ENCODE measurements at places on chromosomes 6 and 20.

DNA sequence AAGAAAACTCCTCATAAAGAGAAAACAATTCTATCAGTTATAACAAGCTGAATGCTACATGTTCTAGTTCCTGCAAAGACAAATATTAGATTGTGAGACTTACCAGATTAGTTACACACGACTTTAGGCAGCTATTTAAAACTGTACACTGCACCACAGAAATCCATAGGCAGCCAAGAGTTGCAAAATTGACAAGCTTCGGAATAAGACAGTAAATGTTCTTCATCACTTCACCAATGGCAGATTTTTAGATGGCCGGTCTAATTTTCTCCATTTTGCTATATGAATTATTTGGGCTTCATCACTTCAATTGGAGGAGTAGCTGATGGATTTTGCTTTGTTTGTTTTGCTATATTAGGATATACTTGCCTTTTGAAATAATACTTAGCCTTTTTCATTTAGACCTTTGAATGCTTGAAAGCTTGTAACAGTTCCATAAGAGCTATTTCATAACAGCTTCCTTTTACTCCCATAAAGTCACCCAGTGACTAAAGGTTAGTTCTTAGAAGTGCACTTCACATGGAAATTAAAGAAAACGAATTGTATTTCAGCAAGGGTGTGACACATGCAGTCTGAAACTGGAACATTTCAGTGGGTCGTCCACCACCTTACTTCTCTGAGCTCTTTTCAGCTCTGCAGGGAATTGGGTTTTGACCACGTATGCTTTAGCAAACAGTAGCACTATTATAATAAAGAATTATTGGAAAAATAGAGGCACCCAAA, at the start of gene ROS1:
Gene ROS1 (minus strand): TSS at position 512 of the 723 bp plus-strand sequence. CDS start 286 bp downstream, at position 226.
- DNase-seq = no peak

DNA sequence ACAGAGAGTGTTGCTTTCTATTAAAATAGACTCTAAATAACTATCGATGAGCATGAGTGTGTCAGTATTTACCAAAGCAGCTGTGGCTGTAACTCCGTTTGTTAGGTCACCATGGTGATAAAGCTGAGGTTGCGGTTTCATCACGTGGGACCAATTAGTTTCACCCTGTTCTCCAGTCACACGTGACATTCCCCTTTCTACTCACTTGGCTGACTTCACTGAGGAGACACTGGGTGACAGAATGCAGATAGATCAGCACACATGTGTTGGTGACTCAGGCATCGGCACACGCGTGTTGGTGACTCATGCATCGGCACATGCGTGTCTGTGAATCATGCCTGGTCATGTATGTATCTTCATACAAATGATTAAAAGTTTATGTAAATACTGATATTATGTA, 285.4 kb downstream of the THBS2 start:
- DNase-seq = no peak

DNA sequence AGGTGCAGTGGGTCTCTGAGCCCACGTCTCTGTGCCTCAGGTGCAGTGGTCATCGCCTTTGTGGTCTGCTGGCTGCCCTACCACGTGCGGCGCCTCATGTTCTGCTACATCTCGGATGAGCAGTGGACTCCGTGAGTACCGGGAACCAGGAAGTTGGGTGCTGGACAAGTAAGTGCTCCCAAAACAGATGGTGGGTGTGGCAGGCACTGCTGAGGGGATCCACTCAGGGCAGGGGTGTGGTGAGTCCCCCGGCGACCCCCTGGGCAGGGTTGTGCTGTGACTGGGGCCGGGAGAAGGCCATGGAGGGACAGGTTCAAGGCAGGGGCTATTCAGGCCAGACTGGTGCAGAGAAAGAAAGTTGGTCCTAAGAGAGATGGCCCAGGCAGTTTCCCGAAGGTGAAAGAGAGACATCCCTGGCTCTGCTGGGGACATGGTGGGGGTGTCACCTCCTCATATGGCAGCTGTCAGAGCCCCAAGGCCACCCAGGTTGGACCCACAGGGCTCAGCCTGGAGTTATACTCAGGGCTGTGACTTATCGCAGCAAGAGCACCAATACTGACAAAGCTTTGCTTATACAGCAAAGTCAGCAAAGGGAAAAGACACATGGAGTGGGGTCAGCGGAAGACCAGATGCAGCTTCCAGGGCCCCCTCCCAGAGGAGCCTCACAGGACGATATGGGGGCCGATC, 37.9 kb upstream of the MRGBP start:
- no peak for DNase-seq

DNA sequence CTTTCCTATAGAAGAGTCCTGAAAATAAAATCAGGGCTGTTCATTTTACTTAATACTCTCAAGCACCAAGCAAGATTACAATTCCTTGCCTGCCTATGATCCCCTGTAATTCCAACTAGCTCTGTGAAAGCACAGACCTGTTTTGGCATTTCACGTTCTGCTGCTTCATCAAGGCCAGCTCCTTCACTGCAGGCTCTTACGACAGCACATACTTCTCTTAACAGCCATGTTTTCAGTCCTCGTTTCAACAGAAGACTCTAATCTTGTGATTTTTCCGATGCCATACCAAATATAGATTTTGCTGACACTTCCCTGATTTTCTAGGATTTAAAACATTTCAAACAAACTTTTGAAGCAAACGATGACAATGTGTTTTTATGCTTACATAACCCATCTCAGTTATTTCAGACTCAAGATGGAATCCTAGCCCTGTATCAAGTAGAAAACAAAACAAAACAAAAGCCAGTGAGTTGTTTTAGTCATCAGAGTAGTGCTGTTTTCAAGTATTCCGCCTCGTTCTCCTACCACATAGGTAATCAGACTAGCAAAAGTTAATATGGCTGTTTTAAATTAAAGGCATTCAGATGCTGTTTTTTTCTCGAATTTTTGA, 616.5 kb upstream of the CITED2 start:
- no peak for DNase-seq

GRCh38 chr6:160007611-160008010, 38.7 kb downstream of the IGF2R start:
- no peak for DNase-seq

DNA sequence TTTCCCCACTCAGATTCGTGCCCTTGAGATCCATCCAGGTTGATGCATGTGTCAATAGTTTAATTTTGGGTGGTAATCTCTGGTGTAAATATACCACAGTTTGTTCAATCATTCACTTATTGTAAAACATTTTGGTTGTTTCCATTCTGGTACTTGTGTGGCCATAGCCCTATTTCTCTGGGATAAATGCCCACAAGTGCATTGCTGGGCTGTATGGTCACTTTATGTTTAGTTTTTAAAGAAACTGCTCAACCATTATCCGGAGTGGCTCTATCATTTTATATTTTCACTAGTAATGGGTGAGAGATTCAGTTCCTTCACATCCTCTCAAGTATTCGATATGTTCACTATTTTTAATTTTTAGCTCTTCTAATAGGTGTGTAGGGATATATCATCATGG, 60.7 kb upstream of the RNF24 start:
- no peak for DNase-seq

DNA sequence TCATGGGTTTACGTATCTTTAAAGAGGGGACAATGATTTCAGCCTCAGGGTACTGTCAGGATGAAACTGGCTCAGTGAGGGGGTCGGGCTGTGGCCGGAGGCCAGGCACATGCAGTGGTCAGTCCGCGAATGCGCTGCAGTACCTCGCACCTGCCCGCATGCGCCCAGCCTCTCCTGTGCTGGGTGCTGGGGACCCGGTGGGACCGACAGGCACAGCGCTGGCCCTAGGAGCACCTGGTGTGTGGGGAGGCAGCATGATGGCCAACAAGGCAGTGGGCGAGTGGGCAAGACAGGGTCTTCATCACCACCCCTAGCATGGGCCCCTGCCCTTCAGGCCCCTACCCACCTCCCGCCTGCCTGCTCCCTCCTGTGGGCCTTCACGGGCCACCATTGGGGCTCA, 970 bp upstream of the CABLES2 start:
- DNase-seq = no peak

Measured in GM12891 (cell line).